T-helper 1 cell (primary cell): ENCODE measurements at places on chromosomes 1 and 21.

GRCh38 chr1:37078866-37079265 lies 44.6 kb upstream of the GRIK3 start:
- DNase-seq, result no peak

DNA sequence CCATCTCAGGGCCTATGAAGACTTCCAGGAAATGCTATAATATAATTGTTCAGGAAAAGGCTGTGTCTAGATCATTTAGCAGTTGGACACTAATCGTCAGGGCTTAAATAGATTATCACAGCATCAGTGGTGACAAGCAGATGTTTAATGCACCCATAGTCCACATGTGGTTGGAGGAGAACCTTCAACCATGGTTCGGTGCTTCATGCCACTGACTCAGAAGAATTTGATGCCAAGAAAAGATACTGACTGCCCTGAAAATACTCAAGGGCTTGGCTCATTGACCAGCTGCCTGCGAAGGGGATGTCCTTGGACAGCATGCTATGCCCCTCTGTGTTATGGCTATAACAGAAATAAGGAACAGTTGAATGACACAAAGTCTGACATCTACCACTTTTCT lies 175.7 kb downstream of the HHIPL2 start:
- no peak for DNase-seq

- DNase-seq, result no peak
Measured at GRCh38 chr1:190274721-190275120, 202.9 kb downstream of the BRINP3 start.

- DNase-seq, result no peak
Measured at GRCh38 chr1:170716835-170717429, 53.0 kb downstream of the PRRX1 start.

GRCh38 chr1:154912755-154913154 lies 23.8 kb downstream of the PMVK start:
- no peak for DNase-seq

DNA sequence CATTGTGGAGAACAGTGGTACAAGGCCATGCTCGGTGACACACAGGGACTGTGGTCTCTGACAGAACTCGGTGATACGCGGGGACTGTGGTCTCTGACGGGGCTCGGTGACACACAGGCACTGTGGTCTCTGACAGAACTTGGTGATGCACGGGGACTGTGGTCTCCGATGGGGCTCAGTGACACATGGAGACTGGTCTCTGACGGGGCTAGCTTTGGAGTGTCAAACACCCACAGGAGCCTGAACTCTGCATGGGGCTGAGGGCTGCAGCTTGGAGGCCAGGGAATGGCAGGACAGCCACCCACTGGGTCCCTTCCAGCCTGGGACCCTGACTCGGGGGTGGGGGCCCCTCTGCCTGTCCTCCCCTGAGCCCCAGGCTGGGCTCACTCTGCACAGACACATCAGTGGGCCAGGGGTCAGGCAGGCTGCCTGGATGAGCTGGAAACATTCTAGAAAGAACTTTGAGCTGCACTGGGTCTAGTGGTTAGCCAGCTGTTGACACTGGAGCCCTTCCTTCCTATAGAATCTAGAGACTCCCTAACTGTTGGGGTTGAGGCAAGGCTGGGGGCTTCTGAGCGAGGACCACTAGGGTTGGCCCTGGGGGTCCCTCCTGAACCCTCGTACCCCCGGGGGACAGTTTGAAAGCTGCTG lies 49.8 kb downstream of the DISP3 start:
- no peak for DNase-seq

- DNase-seq, result no peak
Measured at GRCh38 chr1:6134741-6135510, 45.2 kb downstream of the CHD5 start.

GRCh38 chr21:33998402-33998801 lies 75.0 kb upstream of the MRPS6 start:
- DNase-seq, result no peak

DNA sequence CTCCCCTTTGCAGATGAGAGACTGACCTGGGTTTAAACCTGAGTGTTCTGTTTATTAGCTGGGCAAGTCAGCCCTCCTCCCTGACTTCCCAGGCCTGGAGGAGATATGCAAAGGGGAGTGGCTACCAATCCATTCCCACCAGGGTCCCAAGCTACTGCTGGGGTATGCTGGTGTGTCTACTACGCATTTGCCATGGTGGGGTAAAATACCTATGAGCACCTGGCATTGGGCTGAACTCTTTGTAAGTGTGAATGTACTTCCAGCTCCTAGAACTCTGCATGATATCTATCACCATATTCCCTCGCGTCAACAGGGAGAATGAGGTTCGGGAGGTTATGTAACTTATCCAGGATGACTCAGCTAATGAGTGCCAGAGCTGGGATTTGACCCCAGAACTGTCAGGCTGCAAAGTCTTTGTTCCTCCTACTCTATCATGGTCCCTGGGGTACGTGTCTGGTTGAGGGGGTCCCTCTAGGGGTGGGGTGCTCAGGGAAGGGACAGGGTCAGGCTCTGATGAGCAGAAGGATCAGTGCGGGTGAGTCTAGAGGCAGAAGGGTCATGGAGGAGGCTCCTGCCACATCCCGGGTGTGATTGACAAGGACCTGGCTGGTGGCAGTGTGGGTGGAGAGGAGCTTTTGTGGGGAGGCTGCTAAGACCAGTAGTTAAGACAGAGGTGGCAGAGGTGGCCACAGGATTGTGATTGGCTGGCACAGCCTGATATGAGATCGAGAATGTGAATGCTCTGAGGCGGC lies 16.7 kb downstream of the AMPD2 start:
- DNase-seq, result no peak

DNA sequence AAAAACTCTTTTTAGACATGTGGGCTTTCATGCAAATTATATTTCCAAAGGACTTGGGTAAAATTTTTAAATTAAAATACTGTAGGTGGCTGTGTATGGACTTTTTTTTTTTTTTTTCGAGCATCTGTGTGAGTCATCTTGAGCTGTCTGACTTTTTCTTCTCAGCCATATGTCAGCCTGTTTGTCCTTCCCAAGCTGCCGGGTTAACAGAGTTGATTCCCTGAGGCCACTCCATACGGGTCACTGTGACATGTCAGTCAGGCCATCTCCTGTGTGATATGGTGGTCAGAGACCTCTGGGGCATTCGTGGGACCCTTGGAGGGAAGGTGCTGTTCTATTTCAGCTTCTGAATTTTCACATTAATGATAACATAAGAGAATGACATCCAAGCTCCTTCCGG lies 148.3 kb downstream of the KCNJ6 start:
- DNase-seq, result no peak

GRCh38 chr21:42593007-42593814 lies 60.2 kb upstream of the PDE9A start:
- peak; percentile 46 for DNase-seq

DNA sequence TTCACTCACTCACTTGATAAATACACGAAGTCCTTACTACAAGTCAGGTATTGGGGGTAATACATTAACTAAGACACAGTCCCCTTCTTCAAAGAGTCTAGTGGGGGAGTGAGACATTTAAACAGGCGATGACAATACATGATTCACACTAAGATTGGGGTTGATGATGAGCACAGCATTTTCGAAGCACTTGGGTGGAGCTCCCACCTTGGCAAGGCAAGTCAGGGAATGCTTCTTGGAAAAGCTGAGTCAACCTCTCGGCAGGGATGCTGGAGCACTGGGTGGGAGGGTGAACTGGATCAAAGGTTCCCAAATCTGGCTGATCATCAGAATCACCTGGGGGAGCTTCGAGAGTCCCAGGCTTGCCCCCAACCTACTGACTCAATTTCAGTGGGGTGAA lies 57.9 kb upstream of the ENAH start:
- DNase-seq, result no peak

DNA sequence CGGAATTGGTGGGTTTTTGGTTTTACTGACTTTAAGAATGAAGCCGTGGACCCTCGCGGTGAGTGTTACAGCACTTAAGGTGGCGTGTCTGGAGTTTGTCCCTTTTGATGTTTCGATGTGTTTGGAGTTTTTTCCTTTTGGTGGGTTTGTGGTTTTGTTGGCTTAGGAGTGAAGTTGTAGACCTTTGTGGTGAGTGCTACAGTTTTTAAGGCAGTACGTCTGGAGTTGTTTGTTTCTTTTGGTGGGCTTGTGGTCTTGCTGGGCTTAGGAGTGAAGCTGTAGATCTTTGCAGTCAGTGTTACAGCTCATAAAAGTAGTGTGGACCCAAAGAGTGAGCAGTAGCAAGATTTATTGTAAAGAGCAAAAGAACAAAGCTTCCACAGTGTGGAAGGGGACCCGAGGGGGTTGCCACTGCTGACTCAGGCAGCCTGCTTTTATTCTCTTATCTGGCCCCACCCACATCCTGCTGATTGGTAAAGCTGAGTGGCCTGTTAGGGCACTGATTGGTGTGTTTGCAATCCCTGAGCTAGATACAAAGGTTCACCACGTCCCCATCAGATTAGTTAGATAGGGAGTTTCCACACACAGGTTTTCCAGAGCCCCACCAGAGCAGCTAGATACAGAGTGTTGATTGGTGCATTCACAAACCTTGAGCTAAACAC lies 20.9 kb downstream of the HENMT1 start:
- peak; percentile 4 for DNase-seq

DNA sequence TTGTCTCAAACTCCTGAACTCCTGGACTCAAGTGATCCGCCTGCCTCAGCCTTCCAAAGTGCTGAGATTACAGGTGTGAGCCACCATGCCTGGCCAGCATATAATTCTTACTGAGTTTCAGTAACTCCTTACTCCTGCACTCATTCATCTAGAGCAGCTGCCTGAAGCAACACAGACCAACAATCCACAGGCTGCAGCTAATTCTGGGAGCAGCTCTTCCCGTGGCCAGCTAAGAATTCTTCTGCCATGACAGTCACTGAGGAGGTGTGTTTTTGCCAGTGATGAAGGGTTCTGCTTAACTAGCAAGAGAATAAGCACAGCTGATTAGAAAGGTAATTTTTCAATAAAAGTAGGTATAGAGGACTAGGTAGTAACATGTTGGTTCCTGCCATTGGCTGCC lies 5.4 kb downstream of the VTCN1 start:
- no peak for DNase-seq

DNA sequence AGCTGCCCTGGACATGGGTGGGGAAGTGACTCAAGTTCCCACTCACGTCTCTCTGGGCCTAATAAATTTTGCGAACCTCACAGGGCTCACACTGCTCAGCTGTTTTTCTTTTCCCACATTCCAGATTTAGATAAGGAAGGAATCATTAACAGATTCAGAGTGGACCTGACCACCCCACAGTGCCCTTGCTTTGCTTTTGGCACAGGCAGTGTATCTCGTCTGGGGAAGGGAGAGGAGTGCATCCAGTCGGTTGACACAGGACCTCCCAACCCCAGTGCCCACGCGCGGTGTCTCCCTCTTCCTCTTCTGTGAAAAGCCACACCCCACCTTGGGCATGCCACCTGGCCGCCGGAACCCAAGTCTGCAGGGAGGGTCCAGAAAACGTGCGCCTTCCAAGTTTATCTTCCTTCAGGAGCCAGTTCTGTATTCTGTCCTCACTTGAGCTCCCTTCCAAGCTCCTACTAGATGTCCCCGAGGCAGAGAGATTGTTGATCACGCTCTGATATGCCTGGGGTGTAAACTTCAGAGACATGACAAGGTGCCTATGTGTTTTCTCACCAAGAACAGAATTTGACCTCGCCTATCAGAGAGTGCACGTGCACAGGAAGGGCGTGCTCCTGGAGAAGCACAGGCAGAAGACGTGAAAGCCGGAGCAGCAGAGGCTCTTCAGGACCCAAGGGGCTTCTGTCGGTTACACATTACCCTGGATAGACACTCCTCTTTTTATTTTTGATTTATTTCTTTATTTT lies 9.5 kb upstream of the SLC2A5 start:
- no peak for DNase-seq

DNA sequence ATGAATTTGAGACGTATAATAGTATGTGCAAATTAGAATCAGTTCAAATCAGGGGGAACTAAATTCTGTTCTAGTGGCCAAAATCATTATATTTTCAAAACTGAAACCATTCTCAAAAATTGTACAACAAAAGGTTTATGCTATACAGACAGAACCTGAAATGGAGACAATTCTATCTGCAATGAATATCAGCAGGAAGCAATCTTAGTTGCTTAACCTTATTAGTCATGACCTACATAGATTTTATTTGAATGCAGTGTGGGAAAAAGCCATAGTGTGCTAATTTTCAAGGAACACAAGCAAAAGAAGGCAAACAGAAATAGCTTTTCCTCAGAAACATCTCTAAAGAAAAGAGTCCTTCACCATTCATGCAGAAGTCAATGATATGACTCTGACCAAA lies 6.5 kb downstream of the AK5 start:
- DNase-seq, result no peak

DNA sequence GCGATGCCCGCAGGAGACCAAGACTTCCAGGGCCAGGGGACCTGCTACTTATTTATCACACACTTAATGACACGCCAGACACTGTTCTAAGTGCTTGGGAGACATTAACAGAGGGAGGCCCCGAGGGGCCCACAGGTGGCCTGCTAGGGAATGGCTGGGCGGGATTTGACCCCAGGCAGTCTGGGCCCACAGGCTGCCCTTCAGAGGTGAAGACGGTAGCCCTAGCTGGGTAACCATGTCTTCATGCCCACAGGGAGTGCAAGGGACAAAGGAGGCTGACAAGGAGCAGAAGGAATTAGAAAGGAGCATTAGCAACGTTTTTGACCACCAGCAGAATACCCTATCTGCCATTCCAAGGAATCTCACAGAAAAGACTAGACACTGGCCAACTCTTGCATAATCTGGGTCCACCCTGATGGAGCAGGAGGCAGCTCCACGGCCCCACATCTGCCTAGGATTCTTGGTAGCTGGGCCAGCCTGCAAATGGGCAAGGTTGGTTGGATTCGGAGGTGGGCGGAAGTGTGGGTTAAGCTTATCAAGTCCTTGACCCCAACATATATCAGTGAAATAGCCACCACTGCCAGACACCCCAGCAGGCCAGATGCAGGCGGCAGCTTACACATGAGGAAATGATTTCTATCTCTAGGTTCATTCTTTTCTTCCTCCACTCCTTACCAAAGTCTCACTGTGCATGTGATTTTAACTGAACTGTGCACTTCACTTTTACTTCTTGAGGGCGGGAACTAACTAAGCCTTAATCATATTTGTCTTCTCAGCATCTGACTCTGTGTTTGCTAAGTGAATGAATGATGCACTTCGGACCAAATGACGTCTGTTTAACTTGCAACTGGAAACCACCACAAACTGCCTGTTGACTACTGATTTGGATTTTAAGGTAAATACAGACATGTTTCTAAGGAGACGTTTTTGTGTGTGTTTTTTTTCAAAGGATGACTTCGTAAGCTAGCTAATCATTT lies 3.4 kb upstream of the ETS2 start:
- DNase-seq, result no peak

DNA sequence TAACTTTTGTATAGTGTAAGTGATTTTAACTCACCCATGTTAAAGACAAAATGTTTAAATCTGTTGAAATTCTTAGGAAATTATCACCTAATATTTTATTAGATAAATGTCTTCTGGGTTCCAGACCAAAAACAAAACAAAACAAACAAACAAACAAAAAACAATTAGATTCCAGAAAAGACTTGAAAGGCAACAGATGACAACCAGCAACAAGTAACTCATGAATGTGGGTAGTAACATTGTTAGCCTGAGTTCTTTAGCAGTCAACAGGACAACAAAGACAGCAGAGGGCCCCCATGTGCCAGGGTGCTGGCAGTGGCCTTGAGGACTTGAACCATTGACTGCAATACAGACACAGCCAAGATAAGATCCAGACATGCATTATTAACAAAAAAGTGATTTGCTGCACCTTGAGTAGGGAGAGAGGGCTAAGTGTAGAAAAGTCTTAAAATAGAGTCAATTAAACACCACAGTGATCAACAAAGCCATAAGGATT lies 2.4 kb upstream of the CD247 start:
- DNase-seq, result peak; percentile 43
